ENCODE measurements at places on chromosomes 12 and 14. TPM values are rescaled to one million over a fixed set of nuclear protein-coding genes. Genes with fewer than 3 reads are reported as not detected.

The KERA gene
- total RNA-seq, result not detected

GRCh38 chr12:93653079-93653478, 24.1 kb upstream of the CRADD start:
- DNase-seq, result no peak

DNA sequence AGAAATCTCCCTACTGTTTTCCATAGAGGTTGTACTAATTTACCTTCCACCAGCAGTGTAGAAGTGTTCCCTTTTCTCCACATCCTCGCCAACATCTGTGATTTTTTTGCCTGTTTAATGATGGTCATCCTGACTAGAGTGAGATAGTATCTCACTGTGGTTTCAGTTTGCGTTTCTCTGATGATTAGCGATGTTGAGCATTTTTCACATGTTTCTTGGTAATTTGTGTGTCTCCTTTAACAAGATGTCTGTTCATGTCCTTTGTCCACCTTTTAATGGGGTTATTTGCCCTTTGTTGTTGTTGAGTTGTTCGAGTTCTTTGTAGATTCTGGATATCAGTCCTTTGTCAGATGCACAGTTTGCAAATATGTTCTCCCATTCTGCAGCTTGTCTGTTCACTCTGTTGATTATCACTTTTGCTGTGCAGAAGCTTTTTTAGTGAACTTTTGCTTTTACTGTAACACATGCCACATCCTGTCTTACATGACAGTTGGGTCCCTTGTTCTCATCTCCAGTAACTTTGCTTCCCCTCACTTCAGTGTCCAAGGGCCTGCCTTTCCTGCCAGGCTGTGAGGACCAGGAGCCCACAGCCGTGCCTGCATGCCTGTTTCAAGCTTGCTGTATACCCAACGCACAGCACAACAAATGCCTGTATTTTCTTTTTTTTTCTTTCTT, 64.9 kb downstream of the SPRING1 start:
- no peak for DNase-seq

DNA sequence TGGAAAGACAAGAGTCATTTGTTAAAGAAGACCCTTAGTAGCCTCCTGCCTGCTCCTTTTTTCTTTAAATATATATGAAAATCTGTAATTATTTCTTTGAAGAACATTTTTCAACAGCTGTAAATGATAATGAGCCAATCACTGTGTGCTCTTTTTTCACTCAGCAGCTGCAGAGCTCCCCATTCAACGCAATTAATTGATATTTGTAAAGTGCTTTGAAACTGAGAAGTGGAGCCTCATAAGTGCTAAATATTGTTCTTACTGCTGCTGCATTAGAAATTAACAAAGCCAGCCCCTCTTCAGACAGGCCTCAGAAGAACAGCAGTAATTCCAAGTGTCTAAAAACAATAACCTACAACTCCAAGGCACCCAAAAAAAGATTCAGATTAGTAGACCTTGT, 224.3 kb downstream of the GXYLT1 start:
- DNase-seq, result no peak

The MYRFL gene
- total RNA-seq, result 0.15 TPM

All from heart left ventricle (tissue), 16 donors.